GM06990 (cell line): ENCODE measurements at places on chromosomes 1 and 21.

- no peak for DNase-seq
Measured at GRCh38 chr1:6652986-6653385, 28.3 kb downstream of the THAP3 start.

GRCh38 chr21:38136201-38136600, 120.6 kb upstream of the KCNJ15 start:
- no peak for DNase-seq

DNA sequence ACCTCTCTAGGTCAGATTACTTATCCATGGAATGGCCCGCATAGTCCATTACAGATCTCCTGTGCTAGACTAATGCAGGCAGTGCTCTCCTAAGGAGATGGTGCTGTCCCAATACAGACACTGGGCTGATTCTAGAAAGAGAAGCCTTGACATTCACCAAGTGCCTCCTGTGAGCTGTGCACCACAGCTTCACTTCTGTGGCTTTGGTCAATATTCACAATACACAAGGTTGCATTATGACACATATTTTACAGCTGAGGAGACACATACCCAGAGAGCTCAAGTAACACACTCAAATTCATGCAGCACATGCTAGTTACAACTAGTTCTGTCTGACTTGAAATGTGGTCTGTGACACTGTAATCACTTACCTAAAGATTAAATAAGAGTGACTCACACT, 59.4 kb upstream of the LRRC8B start:
- DNase-seq = peak; percentile 28

GRCh38 chr1:24909388-24909898, 20.6 kb downstream of the RUNX3 start:
- peak; percentile 9 for DNase-seq

GRCh38 chr21:33201956-33202355, 27.8 kb upstream of the IFNAR2 start:
- DNase-seq = no peak

- DNase-seq = no peak
Measured at GRCh38 chr1:37306461-37306860, 167.9 kb upstream of the ZC3H12A start.

- DNase-seq = no peak
Measured at GRCh38 chr1:191261111-191261510, 783.4 kb upstream of the BRINP3 start.

- no peak for DNase-seq
Measured at GRCh38 chr1:8174807-8175206, 143.1 kb upstream of the SLC45A1 start.

GRCh38 chr1:50973875-50974617, 4.0 kb downstream of the CDKN2C start:
- no peak for DNase-seq

DNA sequence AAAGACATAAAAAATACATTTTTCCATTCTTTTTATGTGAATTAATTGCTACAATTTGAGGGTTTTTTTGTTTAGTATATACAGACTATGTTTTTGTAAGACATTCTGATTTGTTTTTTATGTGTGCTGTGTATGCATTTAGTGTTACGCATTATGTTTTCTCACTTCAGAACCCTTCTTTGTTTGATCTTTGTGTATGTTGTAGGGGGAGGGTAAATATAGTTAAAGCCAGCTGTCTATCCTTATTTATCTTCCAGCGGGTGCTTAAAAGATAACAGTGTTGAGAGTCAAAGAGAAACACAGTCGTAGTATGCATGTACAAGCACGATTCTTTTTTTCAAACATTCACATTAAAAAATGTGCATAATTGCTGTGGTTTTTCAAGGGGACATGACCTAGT, 97.5 kb upstream of the KIAA1614 start:
- DNase-seq = no peak

- DNase-seq = peak; percentile 76
Measured at GRCh38 chr1:156480411-156481192, 20.0 kb downstream of the MEF2D start.

GRCh38 chr21:35528116-35529042, 479.3 kb upstream of the RUNX1 start:
- DNase-seq = peak; percentile 47

DNA sequence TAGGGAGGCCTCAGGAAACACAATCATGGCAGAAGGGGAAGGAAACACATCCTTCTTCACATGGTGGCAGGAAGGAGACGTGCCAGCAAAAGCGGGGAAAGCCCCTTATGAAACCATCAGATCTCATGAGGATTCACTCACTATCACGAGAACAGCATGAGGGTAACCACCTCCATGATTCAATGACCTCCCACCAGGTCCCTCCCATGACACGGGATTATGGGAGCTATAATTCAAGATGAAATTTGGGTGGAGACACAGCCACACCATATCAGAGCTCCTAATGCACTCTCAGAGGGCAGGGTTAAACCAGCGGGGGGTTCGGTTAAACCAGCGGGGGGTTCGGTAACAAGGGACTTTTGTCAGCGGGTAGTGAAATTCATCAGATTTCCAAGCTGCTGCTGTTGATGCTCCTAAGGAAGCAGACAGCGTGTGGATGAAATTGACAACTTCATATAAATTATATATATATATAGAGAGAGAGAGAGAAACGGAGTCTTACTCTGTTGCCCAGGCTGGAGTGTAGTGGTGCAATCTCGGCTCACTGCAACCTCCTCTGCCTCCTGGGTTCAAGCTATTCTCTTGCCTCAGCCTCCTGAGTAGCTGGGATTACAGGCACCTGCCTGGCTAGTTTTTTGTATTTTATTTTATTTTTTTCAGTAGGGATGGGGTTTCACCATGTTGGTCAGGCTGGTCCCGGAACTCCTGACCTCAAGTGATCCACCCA, 4.2 kb downstream of the CSTB start:
- no peak for DNase-seq

DNA sequence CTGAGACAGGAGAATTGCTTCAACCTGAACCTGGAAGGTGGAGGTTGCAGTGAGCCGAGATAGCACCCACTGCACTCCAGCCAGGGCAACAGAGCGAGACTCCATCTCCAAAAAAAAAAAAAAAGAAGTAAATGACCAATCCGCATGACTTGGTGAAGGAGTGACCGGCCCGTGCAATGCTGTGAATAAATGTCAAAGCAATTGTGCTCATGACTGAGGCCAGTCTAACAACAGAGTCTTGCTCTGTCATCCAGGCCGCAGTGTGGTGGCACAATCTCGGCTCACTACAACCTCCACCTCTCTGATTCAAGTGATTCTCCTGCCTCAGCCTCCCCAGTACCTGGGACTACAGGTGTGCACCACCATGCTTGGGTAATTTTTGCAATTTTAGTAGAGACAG, 27.8 kb upstream of the SLC19A1 start:
- DNase-seq = no peak

DNA sequence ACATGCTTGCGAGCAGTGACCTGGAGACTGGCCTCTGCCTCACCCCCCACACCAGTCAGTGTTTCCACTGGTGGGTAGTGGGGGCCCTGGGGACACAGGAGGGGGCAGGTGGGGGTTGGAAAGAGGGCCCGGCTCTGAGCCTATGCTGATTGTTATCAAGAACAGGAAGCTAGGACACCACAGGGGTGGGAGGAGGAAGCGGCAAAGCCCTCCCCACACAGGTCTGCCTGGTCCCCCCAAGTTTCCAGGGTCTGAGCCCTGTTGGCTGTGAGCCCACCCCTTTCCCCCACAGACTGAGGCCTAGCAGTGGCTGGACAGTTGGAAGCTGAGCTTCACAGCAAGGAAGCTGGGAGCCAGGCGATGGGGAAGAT, 1.6 kb upstream of the PTPN7 start:
- DNase-seq = peak; percentile 70

- no peak for DNase-seq
Measured at GRCh38 chr1:207084701-207085180, 3.9 kb upstream of the C4BPB start.

GRCh38 chr1:56329970-56330369, 249.4 kb downstream of the PLPP3 start:
- no peak for DNase-seq

DNA sequence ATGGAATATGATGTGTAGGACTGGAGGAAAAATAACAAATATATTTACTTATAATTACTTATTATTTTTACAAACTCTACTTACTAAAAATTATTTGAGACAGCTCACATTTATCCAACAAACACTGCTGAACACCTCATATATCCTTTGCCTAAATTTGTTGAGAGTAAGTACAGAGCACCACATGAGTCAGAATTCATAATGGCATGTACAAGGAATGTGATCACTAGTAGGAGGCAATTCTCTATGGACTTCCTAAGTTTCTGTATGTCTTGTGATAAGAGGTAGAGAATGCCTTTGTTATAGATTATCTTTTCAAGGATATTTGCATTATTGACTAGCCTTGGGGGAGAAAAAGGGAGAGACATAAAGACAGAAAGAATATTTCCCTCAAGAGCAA, 8.2 kb upstream of the ST6GALNAC3 start:
- no peak for DNase-seq

DNA sequence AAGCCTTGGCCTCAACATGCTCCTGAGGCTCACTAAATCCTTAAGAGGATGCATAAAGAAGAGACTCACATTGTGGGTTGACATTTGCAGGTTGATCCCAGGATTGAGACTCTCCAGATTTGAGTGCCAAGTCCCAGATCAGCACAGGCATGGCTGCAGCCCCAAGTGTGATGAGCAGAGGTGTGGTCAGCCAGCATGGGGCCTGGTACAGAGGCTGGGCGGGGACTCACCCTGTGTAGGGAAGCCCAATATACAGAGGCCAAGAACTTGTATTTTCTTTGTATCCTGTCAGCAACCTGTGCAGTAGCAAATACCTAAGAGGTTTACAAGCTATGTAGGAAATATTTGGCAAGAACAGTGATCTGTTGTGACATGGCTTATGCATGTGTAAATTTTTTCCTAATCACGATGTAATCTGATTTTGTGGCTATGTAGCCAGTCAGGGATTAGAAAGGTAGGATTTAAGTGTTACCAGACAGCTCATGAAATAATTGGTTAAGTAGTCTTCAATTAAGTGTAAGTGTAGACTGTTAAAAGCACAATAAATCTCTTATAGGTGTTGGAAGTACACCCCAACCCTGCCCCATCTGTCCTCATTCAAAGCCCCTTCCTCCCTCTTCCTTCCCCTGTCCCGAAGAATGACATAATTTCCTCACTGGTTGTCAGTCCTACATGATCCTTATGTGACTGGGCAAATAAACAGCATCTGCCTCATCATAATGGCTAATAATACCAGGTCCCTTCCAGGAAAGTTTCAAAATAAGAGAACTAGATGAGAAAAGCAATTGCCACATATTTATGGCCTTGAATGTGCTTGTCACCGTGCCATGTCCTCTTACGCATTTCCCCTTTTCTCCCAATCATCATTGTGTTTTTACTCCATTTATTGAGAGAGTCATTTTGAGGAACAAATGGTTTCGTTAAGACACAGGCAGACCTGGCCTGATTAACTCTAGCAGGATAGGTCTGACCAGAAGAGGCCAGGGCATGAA, 120.9 kb downstream of the HLX start:
- DNase-seq = no peak

- DNase-seq = no peak
Measured at GRCh38 chr1:68478662-68479061, 18.2 kb downstream of the DEPDC1 start.

GRCh38 chr1:66288048-66288447, 245.9 kb upstream of the SGIP1 start:
- DNase-seq = no peak

DNA sequence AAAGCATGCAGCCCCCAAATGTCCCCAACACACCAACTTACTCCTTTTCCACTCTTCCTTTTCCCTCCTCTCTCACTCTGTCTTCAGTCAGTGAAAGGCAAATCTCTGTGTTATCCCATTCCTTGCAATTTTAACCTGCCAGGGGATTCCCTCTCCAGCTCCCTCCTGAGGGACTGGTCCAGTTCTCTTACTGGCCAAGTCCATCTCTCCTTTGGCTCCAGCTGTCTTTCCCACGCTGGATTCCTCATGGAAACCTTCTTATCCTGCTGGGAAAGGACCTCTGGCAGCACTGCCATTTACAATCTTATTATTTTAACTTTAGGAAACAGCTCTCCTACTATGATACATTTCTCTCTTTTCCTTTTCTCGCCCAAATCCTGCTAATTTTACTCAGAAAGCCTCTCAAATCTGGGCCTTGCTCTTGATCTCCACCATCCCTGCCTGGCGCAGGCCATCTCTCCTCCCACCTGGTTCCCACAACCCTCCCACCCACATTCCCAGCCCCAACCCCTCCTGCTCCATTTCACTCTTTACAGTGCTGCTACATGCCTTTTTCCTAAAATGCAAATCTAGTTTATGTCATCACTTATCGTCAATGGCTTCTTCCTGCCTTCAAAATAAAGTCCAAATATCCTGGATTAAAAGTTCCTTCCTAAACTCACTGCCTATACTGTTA, 72.7 kb upstream of the CNN3 start:
- DNase-seq = no peak

GRCh38 chr1:38029685-38030511, 16.7 kb downstream of the POU3F1 start:
- peak; percentile 82 for DNase-seq

- no peak for DNase-seq
Measured at GRCh38 chr1:153387001-153387400, 3.9 kb downstream of the S100A8 start.

GRCh38 chr1:40239626-40240025, 8.1 kb upstream of the TMCO2 start:
- no peak for DNase-seq

DNA sequence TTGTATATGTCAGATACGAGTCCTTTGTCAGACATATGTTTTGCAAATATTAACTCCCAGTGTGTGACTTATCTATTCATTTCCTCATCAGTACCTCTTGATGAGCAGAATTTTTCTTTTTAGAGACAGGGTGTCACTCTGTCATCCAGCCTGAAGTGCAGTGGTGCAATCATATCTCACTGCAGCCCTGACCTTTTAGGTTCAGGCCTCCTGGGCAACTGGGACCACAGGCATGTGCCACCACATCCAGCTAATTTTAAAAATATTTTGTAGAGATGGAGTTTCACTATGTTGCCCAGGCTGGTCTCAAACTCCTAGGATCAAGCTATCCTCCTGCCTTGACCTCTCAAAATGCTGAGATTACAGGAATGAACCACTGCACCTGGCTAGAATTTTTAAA, 93.0 kb downstream of the HLCS start:
- no peak for DNase-seq

- no peak for DNase-seq
Measured at GRCh38 chr1:165416876-165417275, 28.1 kb downstream of the RXRG start.

GRCh38 chr1:201460814-201461644, 8.0 kb downstream of the PHLDA3 start:
- no peak for DNase-seq
